Kidney capillary endothelial cell (primary cell): ENCODE measurements at places on chromosomes 13 and 19.

GRCh38 chr13:42498521-42498920 lies 75.4 kb upstream of the TNFSF11 start:
- DNase-seq: no peak

- DNase-seq: no peak
Measured at GRCh38 chr13:39840201-39840600, 184.7 kb downstream of the COG6 start.

GRCh38 chr19:13839938-13840304 lies 37.0 kb upstream of the NANOS3 start:
- DNase-seq: peak; percentile 85

DNA sequence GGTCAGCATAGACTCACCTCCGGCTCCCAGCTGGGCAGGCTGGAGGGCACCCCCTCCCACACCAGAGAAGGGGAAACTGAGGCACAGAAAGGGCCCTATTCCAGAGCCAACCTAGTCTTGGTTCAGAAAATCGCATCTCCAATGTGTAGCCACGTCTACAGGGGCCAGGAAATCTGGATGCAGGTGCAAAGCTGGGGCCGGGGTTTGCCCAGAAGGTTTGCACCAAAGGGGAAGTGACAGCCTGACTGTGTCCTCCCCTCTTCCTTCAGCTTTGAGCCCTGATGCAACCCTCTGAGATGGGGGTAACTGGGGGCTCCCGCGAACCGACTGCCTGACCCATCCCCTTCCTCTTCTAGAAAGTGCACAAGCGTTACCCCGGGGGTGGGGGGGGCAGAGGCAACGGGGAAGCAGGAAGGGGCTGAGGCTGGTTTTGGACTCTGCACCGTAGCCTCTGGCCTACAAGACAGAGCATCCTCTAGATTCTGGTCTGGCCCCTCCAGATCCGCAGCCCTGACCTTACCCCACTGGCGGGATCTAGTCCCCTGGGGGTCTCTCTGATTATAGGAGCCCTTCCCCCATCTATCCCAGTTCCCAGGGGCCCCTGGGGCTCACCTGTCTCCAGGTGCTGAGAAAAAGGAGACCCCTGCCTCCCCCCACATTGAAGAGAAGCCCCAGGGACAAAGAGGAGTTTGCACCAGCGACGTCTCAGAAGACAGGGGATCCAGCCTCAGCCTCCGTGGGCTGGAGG lies 1.1 kb upstream of the ONECUT3 start:
- DNase-seq: no peak

GRCh38 chr19:13032837-13033236 lies 37.6 kb downstream of the NFIX start:
- DNase-seq: no peak

DNA sequence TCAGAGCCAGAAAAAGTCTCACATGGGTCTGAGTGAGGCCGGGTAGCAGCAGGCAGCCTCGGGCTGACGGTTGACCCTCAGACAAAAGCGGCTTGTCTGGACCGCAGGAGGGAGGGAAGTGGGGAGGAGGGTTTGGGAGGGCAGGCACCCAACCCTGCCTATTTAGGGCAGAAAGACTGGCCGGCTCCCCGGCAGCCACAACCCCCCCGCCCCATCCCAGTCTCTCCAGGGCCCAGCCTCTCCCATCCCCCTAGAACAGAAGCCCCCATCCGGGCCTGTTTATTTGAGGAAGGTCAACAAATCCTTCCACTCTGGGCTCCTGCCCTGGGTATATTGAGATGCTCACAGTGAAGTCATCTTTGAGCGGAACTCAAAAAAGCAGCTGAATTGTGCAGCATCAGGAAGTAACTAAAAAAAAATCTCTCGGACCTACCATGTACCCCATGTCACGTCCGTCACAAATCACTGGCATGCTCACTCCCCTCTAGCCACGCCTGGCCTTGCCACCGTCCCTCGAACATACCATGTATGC lies 6.3 kb downstream of the DACT3 start:
- no peak for DNase-seq

- no peak for DNase-seq
Measured at GRCh38 chr13:20840568-20840967, 62.0 kb downstream of the XPO4 start.

- DNase-seq: no peak
Measured at GRCh38 chr13:60111691-60112090, 52.0 kb downstream of the DIAPH3 start.

GRCh38 chr19:55132453-55133129 lies 15.2 kb upstream of the PPP1R12C start:
- DNase-seq: no peak

DNA sequence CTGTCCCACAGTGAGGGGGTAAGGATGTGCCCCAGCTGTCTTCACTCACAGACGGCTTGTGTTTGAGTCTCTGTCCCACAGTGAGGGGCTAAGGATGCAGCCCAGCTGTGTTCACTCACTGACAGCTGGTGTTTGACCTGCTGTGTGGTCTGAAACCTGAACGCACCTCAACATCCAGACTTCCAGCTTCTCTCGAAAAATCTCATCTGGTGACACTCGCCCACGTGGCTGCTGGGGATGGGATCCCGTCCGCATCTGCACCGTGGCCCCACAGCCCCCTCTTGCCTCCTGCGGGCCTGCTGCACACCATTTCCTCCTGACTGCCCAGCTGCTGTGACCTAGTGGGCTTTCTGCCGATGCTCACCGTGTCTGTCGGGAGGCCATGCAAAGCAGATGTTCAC lies 27.3 kb downstream of the CHAF1A start:
- no peak for DNase-seq

- no peak for DNase-seq
Measured at GRCh38 chr19:5204212-5204611, 136.4 kb downstream of the PTPRS start.

GRCh38 chr13:49530457-49530856 lies 34.7 kb downstream of the PHF11 start:
- no peak for DNase-seq

DNA sequence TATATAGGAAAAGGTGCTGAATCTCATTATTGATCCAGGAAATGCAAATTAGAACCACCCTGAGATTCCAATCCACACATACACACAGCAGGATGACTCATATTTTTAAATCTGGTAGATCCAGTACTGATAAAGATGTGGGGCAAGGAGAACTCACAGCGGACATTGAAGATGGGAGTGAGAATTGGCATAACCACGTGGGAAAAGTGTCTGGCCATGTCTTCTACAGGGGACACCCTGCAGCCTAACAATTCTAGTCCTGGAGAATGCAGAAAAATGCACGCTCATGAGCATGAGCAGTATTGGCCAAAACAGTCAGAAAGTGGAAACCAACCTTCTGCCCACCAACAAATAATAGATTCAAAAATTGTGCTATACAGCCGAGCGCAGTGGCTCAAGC lies 13.5 kb upstream of the BCL3 start:
- DNase-seq: no peak

- peak; percentile 56 for DNase-seq
Measured at GRCh38 chr19:12788682-12789097, 2.6 kb upstream of the JUNB start.

DNA sequence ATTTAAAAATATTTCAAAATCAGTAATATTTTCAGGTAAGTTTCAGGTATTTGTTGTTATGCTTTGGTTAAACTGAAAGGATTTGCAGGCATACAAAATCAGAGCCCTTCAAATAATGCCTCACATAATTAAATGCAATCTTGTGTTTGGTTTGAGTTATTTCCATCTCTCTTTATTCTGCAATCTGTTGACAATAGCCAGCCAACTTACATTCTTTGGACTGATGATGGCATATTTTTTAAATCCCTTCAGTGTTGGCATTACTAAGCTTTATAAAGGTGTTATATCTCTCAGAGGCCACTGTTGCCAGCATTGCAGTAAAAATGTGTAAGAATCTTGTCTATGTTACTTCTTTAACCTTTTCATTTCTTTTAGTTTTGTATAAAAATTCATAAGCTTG lies 257.2 kb upstream of the RFC3 start:
- DNase-seq: no peak

DNA sequence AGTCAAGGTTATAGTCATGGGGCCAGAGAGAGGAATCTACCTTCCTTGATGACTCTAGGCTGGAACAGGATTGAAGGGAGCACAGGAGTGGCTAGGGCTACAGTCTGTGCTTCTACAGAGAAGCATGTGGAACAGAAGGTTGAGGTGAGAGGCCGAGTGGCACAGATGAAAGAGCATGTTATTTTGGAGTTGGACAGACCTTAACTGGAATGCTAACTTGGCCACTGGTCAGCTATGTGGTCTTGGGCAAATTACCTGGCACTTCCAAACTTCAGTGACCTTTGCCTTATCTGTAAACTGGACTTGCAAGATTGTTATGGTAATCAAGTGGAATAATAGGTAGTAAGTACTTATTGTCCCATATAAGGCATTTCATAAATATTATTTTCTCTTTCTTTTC lies 252.7 kb downstream of the KCNRG start:
- DNase-seq: no peak

GRCh38 chr13:33403807-33404362 lies 118.3 kb upstream of the STARD13 start:
- no peak for DNase-seq

DNA sequence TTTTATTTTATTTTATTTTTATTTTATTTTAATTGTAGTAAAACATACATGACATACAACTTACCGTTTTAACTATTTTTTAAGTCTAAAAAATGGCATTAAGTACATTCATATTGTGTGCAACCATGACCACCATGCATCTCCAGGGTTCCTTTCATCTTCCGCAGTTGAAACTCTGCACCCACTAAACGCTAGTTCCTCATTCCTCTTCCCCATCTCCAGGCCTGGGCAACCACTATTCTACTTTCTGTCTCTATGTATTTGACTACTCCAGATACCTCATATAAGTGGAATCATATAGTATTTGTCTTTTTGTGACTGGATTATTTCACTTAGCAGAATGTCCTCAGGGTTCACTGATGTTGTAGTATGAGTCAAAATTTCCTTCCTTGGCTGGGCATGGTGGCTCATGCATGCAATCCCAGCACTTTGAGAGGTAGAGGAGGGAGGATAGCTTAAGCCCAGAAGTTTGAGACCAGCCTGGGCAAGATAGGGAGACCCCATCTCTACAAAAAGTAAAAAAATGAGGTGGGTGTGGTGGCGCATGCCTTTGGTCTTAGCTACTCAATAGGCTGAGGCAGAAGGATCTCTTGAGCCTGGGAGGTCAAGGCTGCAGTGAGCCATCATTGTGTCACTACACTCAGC lies 55.7 kb upstream of the ZNF507 start:
- no peak for DNase-seq

GRCh38 chr19:32881766-32882165 lies 12.2 kb upstream of the SLC7A9 start:
- no peak for DNase-seq

DNA sequence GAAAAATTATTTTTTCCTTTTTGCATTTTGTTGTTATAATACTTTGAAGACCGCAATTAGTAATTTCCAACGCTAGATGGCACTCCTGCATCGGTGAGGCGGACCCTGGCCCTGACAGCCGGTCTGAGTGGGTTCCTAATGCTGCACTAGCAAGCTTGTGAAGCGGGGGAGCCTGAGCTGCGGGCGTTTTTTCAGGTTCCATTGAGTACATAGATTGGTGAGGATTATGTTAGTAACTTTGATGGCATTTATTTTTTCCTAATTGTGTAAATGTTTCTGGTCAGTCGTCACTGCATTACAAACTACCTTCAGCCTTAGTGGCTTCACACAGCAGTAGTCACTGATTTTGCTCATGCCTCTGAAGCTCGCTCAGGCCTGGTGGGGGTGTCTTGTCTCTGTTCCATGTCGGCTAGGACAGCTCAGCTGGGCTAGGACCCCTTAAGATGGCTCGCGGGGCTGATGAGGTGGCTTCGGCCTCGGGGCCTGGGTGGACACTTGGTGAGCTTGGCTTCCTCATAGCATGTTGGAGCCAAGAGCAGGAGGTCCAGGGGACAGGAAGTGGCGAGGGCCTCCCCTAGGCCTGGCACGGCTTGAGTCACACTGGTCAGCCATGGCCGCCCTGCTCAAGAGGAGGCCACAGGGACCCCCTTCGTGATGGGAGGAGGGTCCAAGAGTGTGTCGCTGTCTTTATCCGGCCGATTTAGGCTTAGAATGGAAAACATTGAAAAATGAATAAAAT lies 25.0 kb downstream of the ERCC5 start:
- peak; percentile 53 for DNase-seq

- DNase-seq: no peak
Measured at GRCh38 chr19:7772752-7773291, 9.8 kb downstream of the CLEC4M start.

GRCh38 chr19:19103167-19103566 lies 35.1 kb downstream of the TMEM161A start:
- DNase-seq: no peak

- DNase-seq: no peak
Measured at GRCh38 chr19:13206587-13206986, 56.4 kb downstream of the IER2 start.

- no peak for DNase-seq
Measured at GRCh38 chr13:64274481-64275217, 2859.0 kb upstream of the PCDH20 start.

- no peak for DNase-seq
Measured at GRCh38 chr19:1874554-1875185, 10.6 kb downstream of the ABHD17A start.

DNA sequence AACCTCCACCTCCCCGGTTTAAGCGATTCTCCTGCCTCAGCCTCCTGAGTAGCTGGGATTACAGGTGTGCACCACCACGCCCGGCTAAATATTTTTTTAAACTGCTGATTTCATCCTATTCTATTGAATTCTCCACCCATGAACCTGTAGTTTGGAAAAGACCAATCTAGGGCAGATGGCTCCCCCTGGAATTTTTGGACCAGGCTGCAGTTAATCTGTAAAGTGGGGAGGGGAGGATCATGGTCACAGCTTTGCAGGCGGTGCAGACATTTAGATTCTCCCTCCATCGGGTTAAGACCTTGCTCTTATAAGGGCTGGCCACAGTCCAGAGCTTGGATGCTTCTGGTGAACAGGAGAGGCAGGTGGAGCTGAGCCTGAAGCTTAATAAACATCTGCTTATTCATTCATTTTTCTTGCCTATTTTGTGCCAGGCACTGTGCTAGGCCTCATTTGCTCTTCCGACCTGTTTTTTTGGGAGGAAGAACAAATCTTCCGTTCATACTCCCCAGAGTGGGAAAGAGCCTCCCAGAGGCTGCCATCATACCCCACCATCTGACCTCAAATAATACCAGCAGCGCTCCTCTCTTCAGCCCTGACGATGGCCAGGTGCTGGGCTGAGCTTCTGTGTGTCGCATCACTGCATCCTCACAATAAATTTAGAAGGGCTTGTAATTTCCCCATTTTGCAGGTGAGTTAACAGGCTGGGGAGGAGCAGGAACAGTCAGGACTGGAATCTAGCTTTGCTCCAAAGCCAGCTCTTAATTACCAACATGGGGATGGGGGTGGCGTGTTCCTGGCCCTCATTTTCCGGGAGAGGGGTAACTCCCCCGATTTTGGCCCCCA lies 902 bp upstream of the CCDC106 start:
- DNase-seq: no peak

DNA sequence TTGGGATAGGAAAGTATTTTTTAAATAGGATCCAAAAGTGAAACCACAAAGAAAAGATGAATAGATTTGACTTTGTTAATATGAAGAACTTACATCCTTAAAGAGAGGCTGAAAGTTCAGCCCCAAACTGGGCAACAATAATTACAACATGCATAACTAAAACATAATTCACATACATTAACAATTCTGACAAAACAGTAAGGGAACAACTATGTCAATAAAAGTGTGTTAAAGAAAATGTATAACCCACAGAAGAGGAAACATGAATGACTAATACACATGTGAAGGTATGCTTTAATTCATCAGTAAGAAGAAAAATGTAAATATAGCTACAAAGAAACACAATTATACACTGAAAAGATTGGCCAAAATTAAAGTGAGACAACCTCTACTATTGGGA lies 1597.6 kb upstream of the MIR17HG start:
- no peak for DNase-seq
